ENCODE measurements at places on chromosomes 16 and 17.

- no peak for DNase-seq
Measured at GRCh38 chr16:9125658-9126505, 34.4 kb downstream of the HAPSTR1 start.

DNA sequence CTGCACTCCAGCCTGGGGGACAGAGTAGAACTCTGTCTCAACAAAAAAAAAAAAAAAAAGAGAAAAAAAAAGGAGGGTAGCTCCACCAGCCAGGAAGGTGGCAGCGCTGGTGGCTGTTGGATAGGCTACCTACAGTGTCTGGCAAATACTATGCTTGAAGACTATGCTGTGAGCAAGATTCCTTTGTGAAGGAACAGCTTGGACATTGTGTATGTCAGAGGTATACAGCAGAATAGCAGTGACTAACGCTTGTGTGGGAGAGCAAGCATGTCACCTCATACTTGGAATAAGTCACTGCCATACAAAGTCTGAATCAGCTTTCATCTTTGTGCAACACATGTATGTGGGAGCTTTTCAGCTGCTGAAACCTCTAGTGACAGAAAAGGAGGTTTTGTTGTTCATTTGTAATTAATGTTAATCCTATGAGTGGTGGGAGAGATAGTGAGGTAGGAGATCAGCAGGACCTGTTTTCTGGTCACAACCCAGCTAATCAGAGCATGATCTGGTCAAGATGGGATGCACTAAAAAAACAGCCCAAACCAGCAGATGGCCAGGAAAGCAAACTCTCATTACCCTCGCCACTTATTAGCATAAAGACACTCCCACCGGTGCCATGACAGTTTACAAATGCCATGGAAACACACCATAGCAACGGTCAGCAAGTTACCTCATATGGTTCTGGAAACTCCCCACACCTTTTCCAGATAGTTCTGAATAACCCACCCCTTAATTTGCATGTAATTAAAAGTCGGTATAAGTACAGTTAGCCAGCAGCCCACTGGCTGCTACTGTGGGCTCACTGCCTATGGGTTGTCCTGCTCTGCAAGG lies 6.8 kb upstream of the ITGAD start:
- DNase-seq = no peak

GRCh38 chr16:56316545-56316944 lies 108.8 kb downstream of the AMFR start:
- no peak for DNase-seq

DNA sequence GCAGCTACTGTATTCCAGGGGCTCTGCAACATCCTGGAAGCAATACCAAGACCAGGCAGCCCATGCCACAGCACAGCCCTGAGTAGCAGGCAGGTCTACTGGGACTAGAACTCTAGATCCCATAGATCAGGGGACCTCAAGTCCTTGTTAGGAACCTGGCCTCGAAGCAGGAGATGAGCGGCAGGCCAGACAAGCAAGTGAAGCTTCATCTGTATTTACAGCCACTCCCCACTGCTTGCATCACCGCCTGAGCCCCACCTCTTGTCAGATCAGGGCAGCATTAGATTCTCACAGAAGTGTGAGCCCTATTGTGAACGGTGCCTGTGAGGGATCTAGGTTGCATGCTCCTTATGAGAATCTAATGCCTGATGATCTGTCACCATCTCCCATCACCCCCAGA lies 295.7 kb upstream of the TNRC6C start:
- DNase-seq = no peak

- no peak for DNase-seq
Measured at GRCh38 chr17:16243385-16243784, 26.4 kb downstream of the PIGL start.

DNA sequence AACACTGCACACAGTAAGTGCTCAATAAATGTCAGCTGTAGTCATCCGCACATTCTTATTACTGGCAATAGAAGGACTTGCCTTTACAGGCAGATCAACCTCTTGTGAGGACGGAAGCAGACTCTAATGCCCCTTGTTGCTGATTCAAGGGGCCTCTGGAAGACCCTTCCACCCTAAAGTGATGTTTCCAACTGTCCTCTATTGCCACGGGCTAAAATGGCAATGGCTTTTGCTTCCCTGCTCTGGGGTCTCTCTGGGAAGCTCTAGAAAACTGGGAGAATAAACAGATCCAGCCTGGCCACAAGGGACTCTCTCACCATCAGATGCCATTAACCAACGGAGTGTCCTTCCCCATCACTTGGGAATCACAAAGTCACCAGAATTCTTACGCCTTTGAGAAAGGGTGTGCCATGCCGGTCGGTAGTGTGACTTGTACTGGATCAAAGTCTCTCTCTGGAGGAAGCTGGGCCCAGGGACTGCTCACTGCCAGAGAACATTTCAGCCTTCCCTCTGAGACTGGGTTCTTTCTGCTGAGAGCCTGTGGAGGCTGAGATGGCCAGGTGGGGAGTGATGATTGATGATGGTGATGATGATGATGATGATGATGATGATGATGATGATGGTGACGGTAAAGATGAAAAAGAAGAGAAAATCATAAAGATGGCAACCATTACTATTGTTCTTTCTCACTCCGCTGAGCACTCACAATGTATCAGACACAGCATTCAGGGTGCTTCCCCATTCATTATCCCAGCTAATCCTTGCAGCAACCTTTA lies 146.8 kb downstream of the CYLD start:
- no peak for DNase-seq

- DNase-seq = no peak
Measured at GRCh38 chr17:70767102-70767701, 597.9 kb downstream of the KCNJ2 start.

- DNase-seq = no peak
Measured at GRCh38 chr17:36184023-36184765, 7.8 kb upstream of the TBC1D3B start.

DNA sequence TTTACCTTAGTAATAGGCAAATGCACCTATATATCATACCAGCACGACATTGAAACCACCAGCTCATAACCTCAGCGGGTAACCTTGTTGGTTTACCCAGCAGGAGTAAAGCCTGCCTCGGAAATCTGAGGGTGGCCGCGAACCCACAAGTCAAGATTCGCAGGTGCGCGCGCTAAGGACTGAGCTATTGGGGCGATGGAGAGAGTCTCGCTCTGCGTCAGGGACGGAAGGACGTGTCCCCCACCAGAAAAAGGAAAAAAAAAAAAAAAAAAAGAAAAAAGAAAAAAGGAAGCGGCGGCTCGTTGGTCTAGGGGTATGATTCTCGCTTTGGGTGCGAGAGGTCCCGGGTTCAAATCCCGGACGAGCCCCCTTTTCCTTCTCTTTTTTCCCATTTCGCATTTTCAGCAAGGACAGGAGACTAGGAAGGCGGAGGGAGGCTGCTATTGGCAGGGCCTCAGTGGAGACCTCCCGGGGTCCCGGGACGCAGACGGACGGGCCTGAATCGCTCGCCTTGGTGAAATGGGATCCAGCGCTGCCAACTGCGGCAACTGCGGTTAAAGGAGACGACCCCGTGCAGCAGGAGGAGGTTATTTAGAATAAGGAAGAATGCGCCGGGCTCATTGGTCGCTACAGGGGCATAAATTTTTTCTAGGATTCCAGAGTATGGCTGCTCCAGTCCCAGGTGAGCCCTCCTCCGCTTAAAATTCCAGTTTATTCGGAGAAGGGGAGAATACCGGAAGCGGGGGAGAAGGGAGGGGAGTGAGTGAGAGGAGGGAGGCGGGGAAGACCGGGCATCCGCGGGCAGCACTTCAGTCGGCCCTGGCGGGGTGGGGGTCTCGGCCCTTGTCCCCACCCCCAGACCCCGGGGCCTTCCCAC lies at the start of gene OR1F1:
OR1F1 (plus strand) TSS at position 407 of the 877 bp plus-strand sequence.
- peak; percentile 72 for DNase-seq

DNA sequence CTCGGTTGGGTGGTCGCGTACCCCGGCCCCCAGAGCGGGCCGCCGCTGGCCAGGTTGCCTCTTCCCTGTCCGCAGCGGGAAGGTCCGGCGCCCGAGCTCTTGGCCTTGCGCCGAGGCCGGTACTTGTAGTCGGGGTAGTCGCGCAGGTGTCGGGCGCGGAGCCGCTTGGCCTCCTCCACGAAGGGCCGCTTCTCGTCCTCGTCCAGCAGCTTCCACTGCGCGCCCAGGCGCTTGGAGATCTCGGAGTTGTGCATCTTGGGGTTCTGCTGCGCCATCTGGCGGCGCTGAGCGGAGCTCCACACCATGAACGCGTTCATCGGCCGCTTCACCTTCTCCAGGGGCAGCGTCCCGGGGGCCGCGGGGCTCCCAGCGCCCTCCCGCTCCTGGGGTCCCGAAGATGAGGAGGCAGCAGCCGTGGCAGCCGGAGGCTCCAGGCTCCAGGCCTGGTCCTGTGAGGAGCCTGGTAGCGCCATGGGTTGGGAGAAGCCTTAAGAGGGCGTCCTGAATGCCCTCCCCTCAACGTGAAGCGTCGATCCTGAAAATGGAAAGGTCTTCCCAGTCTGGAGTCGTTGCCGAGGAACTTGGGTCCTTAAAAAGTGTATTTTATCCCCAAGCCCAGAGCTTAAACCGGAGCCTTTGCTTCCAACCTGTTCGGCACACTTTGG lies 558 bp downstream of the SOX15 start:
- DNase-seq = peak; percentile 51

DNA sequence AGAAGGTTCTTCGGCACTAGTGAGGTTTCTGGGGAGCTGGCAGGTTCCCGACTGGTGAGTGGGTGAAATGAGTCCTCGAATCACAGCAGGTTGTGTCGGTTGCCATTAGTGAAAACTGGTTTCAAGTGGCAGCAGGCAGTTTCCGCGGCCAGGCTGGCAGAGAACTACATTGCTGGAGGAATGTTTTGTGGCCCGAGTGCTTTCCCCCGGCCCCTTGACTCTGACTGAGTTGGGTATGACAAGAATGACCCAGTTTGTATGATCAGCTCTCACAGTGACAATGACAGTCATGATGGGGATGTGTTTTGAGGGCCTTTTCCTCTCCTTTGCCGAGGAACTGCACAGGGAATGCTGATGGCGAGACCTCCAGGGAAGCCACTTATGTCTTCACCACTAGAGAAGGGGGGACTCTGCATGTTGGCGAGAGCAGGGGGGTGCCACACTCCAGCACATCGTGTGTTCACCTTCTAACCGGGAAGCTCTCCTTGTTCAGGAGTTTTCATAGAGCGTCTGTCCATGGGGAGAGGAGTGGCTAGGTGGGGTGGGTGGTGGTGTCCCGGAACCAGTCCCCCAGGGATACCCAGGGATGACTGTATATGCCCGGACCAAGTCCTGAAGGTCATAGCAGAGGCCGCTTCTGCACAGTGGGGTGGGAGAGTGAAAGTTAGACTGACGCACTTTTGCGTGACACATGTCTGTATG lies 206.0 kb upstream of the CHMP6 start:
- peak; percentile 39 for DNase-seq

- DNase-seq = no peak
Measured at GRCh38 chr17:78141437-78142118, 4.6 kb upstream of the C17orf99 start.

DNA sequence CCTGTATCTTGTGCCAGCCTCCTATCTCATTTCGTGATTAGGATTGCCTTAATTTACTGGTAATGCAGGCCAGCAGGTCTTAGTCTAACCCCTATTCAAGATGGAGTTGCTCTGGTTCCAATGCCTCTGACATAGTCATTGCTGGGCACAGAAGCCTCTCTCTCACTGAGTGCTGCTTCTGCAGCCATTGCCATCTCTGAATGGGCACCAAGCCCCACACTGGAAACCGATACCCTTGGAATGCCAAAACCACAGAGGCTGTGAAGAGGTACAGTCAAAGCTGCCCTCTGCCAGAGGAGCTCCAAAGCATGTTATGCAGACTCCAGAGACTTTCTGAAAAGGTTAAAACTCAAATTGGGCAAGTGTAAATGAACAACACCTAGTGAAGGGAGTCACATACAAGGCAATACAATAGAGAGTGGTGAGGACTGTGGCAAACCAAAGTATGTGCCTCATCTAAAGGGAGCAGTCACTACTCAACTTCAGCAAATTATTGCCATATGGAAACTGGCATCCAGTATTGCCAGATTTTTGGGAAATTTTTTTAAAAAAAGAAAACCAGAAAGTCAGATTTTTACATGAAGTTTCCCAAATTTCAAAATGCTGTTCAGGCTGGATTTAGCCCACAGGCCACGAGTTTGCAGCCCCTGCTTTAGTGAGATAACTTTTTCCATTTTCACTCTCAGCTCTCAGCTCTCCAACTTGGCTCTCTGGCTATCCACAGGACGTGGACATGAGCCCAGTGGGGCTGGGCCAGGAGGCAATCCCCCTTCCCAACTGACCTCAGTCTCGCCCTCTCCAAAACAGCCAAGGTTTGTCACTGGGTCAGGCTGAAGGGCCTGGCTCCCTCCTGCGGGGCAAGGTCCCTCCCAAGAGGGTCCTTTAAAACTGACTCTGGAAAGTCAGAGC lies 2.1 kb upstream of the MMP2 start:
- DNase-seq = no peak

GRCh38 chr16:1825381-1825863 lies 1.2 kb downstream of the HAGH start:
- DNase-seq = no peak

- no peak for DNase-seq
Measured at GRCh38 chr16:12305847-12306801, 329.6 kb downstream of the SNX29 start.

DNA sequence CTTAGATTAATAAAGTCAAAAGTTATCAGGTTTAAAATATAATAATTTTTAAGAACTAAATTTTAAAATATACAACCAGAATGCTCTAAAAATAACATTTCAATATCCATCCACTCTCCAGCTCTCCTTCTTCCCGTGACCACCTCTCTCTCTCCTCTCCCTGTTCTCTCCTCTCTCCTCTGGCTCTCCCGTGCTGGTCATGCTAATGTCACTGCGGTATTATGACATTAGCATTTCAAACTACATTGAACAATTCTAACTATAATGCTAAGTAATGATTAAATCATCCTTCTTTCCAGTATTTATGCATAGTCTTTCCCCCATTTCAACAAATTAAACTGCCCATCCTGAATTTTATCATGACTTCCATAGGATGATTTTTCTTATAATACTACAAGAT lies 154.7 kb downstream of the CEP112 start:
- DNase-seq = no peak

DNA sequence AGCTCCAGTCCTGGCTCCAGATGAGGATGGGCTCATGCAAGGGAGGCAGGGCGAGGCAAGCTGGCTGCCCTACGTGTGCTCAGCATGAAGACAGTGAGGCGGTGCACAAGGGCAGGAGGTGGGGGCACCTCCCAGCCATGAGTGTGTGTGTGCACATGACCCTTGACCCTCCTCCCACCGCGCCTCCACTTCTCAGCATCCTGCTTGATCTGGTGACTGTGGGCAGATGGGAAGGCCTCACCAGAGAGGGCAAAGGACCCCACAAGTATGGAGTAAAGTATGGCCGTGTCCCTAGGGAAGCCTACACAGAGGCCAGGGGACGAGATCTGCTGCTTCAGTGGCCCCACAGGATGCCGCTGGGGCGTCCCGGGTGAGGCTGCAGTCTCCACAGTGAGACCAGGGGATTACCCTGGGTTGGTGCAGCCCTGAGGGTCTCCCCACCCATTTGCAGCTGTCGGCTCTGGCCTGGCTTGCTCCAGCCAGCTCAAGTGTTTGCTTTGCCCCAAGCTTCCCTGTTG lies 7.9 kb upstream of the RNF222 start:
- no peak for DNase-seq

- DNase-seq = no peak
Measured at GRCh38 chr16:2083876-2084780, 36.3 kb downstream of the TSC2 start.

Data from stimulated activated CD4-positive, alpha-beta T cell treated with anti-CD3 and anti-CD28 coated beads, Interleukin-4, amount 100 ng/mL, for 48 hours (primary cell).